ENCODE measurements at places on chromosomes 13 and 19.

- DNase-seq = no peak
These were observed 909.8 kb downstream of the EFNB2 start for GRCh38 chr13:105625691-105626090.

DNA sequence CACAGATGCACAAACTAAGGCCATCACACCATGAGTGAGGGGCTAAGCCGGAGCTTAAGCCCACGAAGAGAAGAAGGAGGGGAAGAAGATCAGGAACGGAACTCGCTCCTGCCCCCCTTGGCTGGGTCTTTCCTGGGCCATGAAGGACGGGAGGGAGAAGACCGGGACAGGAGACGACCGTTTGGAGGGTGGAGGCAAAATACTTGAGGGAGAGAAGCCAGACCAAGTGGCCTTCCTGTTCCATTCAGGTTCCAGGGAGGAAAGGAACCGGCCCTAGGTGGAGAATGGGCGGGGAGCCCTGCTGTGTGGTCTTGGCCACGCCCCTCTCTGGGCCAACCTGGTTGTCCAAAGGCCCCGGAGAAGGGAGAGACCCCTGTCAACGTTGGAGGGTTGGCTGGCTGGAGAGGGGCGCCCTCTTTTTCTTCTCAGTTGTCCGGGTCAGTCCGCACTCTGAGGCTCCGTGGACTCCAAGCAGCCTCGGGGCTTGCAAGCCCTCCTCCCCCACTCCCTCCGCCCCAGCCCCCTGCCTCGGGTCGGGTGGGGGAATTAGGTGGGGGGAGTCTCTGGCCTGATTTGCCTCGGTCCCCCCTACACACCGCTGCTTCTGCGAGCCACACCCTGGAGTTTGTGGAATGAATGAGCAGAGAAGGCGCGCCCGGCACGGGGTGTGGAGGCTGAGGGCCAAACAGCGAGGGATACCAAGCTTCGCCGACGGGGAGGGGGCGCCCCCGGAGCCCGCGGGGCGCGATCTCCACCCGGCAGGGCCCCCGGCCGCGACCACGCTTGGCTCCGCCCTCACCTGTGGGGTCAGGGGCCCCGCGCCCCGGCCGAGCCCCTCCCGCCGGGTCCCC lies 757 bp downstream of the FBN3 start:
- no peak for DNase-seq

DNA sequence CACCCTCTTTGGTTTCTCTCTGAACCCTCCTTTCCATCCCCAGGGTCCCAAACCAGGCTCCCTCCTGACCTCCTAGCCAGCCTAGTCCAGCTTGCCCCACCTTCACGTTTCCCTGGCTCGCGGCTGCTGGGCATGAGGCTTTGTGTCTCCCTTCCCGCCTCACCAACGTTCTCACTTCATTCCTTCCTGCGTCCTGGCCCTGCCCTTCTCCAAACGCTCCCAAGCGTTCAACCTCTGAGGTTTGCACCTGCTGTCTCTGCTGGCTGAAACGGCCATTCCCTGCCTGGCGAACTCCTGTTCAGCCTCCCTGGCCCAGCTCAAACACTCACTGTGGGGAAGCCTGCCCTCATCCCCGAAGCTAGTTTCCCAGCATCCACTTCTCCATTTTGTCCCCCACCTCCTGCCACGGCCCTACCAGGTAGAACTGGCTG lies 12.4 kb downstream of the EPS8L1 start:
- no peak for DNase-seq

- DNase-seq = no peak
These were observed at the start of gene NOSIP for GRCh38 chr19:49580264-49581006. Gene NOSIP (minus strand): TSS chr19:49580556. CDS start chr19:49560691, 19,865 bp downstream.

- no peak for DNase-seq
These were observed 130.6 kb downstream of the DLEU7 start for GRCh38 chr13:50712881-50713280.

DNA sequence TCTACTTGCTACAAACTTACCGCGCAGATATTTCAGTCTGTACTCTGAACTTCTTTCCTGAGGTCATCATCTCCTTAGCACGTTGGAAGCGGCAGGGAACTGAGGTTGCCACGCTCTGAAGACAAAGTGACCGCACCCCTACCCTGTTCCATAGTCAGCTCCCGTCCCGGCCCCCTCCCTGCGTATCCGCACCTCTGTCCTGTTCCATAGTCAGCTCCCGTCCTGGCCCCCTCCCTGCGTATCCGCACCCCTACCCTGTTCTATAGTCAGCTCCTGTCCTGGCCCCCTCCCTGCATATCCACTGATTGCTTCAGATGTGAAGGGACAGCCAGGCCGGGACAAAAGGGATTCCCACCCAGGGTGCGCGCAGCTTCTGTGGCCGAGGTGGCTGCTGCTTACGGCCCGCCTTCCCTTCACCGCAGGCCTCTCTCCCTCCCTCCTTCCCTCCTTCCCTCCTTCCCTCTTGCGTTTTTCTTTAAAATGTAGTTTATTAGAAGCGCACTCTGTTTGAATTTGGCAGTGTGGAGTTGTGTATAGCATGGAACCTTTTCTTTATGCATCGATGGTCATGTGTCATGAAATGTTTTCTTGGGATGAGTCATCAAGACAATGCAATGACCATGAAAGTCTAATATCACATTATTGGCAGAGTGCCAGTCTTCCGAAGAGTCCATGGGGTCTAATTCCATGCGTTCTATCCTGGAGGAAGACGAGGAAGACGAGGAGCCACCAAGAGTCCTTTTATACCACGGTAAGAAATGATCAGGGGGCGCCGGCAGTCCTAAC lies 21.9 kb upstream of the NDUFS7 start:
- no peak for DNase-seq

- DNase-seq = no peak
These were observed at the start of gene PGLYRP1 for GRCh38 chr19:46022431-46023310. Gene PGLYRP1 (minus strand): TSS chr19:46023053. CDS start chr19:46023021, 32 bp downstream.
